Epithelial cell of esophagus (primary cell): ENCODE measurements at places on chromosomes 16 and 17.

- no peak for DNase-seq
Measured at GRCh38 chr16:62545039-62545438, 508.8 kb upstream of the CDH8 start.

GRCh38 chr16:85579191-85579590 lies 33.9 kb upstream of the GSE1 start:
- no peak for DNase-seq

DNA sequence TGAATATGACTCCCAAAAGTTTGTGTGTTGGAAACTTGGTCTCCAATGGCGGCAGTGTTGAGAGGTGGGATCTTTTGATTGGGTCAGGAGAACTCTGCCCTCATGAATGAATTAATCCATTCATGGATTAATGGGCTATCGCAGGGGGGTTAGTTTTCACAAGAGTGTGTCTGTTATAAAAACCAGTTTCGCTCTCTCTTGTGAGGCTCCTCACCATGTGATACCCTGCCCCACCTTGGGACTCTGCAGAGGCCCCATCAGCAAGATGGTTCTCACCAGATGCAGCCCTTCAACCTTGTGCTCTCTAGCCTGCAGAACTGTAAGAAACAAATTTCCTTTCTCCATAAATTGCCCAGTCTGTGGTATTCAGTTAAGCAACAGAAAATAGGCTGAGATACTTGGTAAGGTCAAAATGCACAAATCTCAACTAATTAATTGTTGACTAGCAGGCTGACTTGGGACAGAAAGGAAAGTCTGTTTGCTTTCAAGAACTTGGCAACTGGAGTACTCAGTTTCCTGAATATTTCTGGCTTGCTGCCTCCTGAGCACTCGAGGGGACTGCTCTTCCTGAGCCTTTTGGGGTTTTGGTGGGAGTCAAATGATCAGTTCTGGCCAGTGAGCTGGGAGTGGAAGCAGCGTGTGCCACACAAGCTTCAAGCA lies 13.8 kb upstream of the CCL17 start:
- no peak for DNase-seq

GRCh38 chr16:67430977-67431774 lies at the start of gene HSD11B2:
Gene HSD11B2 (plus strand): TSS chr16:67431121. CDS start chr16:67431249, 128 bp downstream.
- DNase-seq = peak; percentile 65

GRCh38 chr16:57606847-57607501 lies 21.5 kb upstream of the ADGRG1 start:
- no peak for DNase-seq

DNA sequence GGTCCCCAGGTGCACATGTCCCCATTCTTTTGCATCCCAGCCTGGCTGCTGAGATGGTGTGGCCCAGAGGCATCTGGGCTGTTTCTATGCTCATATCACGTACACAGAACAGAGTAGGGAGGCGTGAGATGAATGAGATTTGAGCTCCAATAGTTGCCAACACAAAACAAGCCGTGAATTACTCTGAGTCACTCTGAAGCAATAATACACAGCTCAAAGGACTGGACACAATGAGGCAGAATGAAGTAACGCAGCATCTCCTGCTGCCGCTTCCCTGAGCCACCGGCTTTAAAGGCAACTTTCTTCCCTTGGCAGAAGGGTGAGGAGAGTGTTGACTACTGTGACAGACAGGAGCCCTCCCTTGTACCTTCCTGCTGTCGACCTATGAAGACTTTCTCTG lies 33.9 kb upstream of the CLEC18B start:
- peak; percentile 94 for DNase-seq

- no peak for DNase-seq
Measured at GRCh38 chr17:83067071-83067717, 12.2 kb upstream of the METRNL start.

GRCh38 chr16:70434484-70435260 lies 4.2 kb downstream of the ST3GAL2 start:
- DNase-seq = no peak

DNA sequence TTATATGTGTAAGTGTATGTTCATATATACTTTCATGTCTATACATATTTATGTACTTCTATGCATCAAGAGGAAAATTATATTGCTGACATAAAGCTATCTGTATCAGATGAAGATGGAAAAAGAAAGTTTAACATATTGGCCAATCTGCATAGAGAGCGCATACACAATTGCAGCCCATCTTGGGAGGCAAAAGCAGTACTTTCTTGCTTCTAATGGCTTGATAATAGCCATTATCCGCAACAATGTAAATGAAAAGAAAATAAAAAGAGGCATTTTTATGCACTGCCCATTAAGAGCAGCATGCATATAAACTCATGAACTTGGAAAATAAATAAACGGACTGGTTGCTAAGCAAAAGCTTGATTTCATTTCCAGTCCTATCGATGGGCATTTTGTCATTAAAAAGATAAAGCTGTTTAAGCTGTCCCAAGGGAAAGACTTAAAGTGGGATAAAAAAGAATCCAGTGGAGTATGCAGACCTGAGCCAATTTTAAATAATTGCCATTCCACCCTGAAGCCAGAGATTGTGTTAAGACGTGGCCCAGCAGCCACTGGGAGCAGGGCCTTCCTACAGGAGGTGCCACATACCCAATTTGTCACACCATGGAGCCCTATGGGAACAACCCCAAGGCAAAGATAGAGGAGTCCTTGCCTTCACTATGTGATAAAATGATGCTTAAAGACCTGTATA lies 183.6 kb upstream of the CDH11 start:
- DNase-seq = no peak

DNA sequence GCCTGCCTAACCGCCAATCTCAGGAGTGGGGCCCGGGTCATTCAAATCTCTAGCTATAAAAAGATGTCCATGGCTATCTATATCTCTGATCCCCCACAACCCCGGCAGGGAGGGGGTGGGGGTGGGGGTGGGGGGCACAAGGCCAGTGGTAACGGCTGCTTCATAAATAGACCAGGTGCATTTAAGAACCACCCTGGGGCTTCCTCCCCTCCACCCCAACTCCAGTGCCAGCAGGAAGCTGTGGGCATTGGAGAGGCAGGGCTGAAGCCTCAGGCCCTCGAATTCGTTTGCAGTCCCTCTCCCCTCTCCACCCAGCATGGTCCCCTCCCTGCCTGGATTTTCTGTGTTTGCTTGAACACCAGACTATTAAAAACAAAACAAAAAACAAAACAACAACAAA lies 56.0 kb downstream of the RAP1GAP2 start:
- no peak for DNase-seq

GRCh38 chr17:10052106-10052813 lies 146.1 kb downstream of the GAS7 start:
- no peak for DNase-seq

DNA sequence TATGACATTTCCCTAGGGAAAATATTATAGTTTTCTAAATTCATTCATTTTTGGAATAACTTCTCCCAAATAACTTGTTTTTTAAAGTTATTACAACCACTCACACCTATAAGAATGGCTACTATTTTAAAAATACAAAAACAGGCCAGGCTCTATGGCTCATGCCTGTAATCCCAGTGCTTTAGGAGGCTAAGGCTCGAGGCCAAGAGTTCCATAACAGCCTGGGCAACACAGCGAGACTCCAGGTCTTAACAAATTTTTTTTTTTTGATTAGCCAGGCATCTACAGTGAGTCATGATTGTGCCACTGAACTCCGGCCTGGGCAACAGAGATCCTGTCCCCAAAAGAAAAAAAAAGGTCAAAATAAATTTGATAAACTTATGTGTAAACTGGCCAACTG lies 43.6 kb upstream of the YPEL2 start:
- no peak for DNase-seq

- DNase-seq = peak; percentile 38
Measured at GRCh38 chr17:64920419-64921172, 1.3 kb upstream of the LRRC37A3 start.

- peak; percentile 79 for DNase-seq
Measured at GRCh38 chr16:80203821-80204220, 337.0 kb upstream of the DYNLRB2 start.

- DNase-seq = peak; percentile 57
Measured at GRCh38 chr17:17109907-17110306, 67.7 kb downstream of the MPRIP start.
